ENCODE measurements at places on chromosomes 6 and 20.
A peak's percentile ranks its signal among the peaks of the same experiment; 100 is the strongest.

DNA sequence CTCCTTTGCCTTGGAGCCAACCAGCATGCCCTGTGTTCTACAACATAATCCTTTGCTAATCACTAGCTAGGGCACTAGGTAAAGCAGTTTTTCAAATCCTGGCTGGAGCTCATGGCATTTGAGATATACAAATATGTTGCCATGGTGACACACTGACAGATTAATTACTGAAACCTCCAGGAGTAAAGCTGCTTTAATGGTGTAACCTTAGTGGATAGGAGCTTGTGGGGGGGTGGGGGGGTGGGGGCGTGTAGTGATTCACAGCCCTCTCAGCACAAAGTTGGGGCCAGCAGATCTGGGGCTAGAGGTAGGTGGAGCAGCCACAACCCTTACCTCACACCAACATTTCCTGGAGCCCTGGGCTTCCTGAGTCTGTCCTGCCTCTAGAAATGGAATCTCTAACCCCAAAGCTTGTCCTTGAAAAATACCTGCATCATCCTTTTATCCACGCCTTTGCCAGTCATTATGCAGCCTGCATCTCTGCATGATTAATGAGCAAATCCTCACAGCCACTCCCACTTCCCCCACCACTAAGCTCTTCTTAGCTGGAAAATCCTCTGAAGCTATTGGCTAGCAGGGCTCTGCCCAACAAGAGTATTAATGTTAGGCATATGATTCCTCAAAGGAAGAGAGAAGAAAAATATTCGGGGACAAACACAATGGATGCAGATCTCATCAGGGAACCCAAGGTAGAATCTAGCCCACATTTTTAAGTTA is 84.5 kb upstream of the PRND start:
- DNase-seq, result peak; percentile 100

DNA sequence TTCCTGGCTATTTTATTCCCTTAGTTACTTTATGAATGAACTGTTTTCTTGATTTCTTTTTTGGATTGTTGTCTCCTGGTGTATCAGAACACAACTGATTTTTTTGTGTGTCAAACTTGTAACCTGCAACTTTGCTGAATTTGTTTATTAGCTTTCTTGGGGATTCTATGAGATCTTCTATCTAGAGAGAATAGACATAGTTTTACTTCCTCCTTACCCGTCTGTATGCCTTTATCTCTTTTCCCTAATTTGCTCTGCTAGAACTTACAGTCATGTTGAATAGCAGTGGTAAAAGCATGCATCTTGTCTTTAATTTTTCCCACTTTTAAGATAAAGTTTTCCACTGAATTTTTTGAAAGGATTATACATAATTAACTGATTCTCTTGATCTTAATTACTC is 13.2 kb downstream of the RNF146 start:
- no peak for DNase-seq

- no peak for DNase-seq
These were observed 134.7 kb upstream of the RNF24 start for GRCh38 chr20:4150070-4150441.

DNA sequence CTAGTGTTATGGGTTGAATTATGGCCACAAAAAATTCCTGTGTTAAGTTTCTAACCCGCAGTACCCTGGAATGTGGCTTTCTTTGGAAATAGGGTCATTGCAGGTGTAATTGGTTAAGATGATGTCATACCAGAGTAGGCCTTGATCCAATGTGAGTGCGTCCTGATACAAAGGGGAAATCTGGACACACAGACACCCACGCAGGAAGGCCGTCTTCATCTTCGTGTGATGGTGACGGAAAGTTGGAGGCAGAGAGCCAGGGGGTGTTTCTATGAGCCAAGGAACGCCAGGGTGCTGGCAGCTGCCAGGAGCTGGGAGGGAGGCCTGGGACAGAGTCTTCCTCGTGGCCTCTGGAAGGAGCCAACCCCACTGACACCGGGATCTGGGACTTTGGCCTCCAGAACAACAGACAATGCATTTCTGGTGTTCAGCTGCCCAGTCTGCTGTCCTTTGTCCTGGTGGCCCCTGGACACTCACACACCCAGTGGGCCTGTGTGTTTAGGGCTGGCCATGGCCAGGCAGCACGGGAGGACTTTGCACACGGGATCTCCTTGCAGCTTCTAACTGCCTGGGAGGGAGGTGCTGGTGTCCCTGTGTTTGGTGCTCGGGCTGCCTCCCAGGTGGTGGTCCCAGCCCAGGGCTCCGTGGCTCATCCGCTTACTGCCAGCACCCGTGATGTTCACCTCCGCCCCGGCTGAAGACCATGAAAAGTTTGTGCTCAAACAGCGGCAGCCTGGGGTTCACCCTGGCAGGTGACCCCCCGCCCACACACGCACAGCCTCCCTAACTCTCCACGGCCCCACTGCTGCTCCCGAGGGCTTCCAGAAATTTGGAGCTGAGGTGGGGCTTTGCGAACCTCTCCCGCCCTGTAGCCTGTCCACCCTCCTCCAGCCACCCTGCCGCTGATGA is 53.4 kb upstream of the GATA5 start:
- no peak for DNase-seq

DNA sequence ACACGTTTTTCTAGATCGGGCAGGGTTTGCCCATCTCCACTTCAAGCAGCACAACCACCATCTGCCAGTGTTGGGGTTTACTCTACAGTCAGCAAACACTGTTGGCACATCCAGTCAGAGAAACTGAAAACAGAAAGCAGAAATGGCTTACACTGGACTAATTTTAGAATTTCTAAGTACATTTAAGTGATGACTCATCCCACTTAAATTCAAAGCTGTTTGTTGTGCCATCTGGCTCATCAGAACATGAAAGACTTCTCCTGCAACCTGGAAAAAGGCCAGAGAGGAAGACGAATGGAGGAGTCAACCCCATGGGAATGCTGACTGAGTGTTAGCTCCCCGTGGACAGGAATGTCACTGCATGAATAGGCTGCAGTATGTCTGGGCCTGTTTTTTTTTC is 21.8 kb downstream of the FAM209B start:
- peak; percentile 94 for DNase-seq

GRCh38 chr6:45467853-45468252 is 90.1 kb upstream of the SUPT3H start:
- DNase-seq, result no peak

GRCh38 chr20:41340327-41341055 is at the start of gene LPIN3:
TSS of gene LPIN3 (plus strand) at chr20:41340821. CDS start at chr20:41345804, 4,983 bp downstream.
- DNase-seq, result peak; percentile 95

- no peak for DNase-seq
These were observed 16.5 kb upstream of the DSE start for GRCh38 chr6:116354236-116354635.

- peak; percentile 86 for DNase-seq
These were observed 146.0 kb upstream of the BEND6 start for GRCh38 chr6:56808871-56809359.

DNA sequence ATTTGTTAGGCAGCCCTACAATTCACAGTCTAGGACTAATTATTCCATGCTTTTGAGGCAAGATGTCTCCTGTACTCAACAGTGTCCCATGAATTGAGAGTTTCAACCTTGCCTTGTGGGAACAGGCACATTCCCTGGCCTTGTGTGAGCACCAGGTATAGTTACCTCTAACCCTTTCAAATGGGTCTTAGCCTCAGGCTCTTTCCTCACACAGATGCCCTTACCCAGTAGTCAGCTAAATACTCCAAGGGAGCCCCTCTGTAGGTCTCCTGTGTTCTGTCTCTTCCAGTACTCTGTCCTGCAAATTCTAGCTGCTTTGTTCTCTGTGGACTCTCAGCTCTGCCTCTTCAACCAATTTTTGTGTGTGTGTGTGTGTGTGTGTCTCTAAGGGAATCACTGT is 135.3 kb downstream of the ZFAND3 start:
- DNase-seq, result no peak

DNA sequence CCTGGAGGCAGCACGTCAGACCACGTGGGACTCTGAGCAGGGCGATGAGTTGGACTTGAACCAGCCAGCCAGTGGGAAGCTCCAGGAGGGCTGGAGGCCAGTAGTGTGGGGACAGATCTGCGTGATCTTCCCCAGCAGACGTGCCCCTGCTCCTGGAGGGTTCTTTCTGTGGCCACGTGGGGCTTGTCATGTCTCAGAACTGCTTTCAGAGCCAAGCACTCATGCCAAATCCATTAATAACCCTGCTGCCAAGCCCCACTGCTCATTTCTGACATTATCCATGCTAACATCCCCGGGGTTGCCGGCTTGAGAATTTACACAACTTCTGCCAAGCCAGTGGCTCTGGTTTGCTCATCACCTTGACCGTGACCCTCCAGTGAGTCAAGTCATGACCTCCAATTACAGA is 38.3 kb downstream of the SIRPA start:
- DNase-seq, result no peak

Data from NCI-H82 (cell line).